ENCODE measurements at places on chromosomes 12 and 14.

DNA sequence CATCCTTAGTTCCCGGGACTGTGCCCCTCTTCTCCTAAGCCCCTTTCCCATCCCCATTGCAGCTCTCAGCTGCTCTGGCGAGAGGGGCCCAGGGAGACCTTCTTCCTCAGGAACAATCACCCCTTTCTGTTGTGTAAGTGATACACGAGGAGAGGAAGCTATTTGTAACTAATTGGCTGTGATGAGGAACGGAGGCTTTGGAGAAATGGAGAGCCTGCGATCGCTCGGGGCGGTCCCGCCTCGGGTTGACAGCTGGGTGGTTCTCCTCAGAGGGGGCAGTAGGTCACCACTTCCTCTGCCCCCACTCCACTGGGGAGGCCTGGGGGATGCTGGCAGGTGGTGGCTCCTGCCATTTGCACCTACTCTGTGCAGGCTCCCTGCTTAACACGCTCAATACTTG lies 6.6 kb upstream of the PGF start:
- H3K4me1 ChIP-seq: no peaks in the 10 kb centered on the region
- H3K4me3 ChIP-seq: no peak overlapping the region
- H3K36me3 ChIP-seq: no peaks in the 10 kb centered on the region
- H3K27me3 ChIP-seq: no peaks in the 10 kb centered on the region
- no peak overlapping the region for H3K27ac ChIP-seq

GRCh38 chr12:88328090-88328489 lies 186.0 kb downstream of the TMTC3 start:
- no peaks in the 10 kb centered on the region for H3K27me3 ChIP-seq
- no peak overlapping the region for H3K4me3 ChIP-seq
- H3K36me3 ChIP-seq: no peaks in the 10 kb centered on the region
- no peak for DNase-seq

- DNase-seq: no peak
- no peak overlapping the region for H3K4me3 ChIP-seq
- no peaks in the 10 kb centered on the region for H3K4me1 ChIP-seq
- no peaks in the 10 kb centered on the region for H3K27me3 ChIP-seq
- no peak overlapping the region for H3K27ac ChIP-seq
Observed at GRCh38 chr14:80419345-80419744, 208.0 kb upstream of the DIO2 start.

DNA sequence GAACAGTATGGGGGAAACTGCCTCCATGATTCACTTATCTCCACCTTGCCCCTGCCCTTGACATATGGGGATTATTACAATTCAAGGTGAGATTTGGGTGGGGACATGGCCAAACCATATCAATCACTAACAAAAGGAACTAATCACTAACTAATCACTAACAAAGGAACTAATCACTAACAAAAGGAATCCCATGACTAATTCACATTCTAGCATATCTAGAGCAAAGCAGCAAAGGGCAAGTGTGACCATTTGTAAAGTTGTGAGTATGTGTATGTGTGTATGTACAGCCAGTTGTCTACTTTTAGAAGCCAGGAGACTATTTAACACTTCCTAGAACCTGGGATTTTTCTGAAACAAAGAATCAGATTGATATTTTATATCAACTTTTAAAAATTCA lies 30.9 kb upstream of the PCED1B start:
- H3K36me3 ChIP-seq: no peaks in the 10 kb centered on the region

DNA sequence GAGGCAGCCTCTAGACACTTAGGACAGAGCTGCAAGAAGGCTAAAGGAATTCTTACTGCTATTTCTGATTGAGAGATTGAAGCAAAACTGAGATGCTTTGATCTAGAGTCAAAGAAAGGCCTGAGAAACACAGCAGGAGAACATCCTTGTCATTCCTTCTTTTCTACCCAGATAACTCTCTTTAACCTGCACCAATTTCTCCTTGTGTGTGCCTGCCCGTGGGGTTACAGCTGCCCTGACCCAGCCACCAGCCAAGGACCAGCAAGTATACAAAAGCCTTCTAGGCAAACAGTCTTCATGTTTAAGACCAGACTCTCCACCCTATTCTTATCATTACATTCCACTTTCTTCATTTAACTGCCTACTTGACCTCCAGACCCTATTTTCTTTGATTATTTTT lies 81.7 kb upstream of the PRB2 start:
- no peak overlapping the region for H3K27ac ChIP-seq
- no peaks in the 10 kb centered on the region for H3K36me3 ChIP-seq
- H3K27me3 ChIP-seq: no peaks in the 10 kb centered on the region
- H3K4me1 ChIP-seq: no peaks in the 10 kb centered on the region
- H3K4me3 ChIP-seq: no peak overlapping the region

GRCh38 chr14:105053996-105054395 lies 11.2 kb downstream of the GPR132 start:
- no peaks in the 10 kb centered on the region for H3K4me1 ChIP-seq
- no peak overlapping the region for H3K4me3 ChIP-seq
- H3K27ac ChIP-seq: no peak overlapping the region
- no peak for DNase-seq
- H3K36me3 ChIP-seq: no peaks in the 10 kb centered on the region

- DNase-seq: no peak
- no peak overlapping the region for H3K4me3 ChIP-seq
- H3K27me3 ChIP-seq: no peaks in the 10 kb centered on the region
- peaks cover 2% of the 10 kb centered on the region for H3K4me1 ChIP-seq
- H3K36me3 ChIP-seq: no peaks in the 10 kb centered on the region
- H3K27ac ChIP-seq: no peak overlapping the region
Observed at GRCh38 chr12:110744151-110744571, 1.5 kb upstream of the PPP1CC start.

DNA sequence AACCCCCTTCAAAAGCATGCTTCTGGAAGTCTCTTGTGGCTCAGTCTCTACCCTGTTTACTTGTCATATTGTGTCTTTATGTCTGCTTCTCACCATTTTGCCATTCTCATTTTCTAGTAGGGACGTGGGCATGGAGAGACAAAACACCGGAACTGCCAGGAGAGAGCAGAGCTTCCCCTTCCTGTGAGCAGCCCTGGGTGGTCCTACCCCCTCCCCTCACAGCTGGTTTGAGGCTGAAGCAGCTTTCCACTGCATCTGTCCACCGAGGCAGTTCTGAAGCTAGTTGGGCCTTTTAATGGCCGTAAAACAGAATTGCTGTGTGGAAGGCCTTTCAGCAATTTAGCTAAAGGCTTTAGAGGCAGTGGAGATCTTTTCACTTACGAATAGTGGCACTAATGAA lies 77.0 kb downstream of the PELI2 start:
- no peak for DNase-seq
- no peaks in the 10 kb centered on the region for H3K27me3 ChIP-seq
- no peak overlapping the region for H3K4me3 ChIP-seq
- H3K27ac ChIP-seq: no peak overlapping the region

- no peak overlapping the region for H3K27ac ChIP-seq
- no peaks in the 10 kb centered on the region for H3K4me1 ChIP-seq
- peak; percentile 65 for DNase-seq
- no peak overlapping the region for H3K4me3 ChIP-seq
Observed at GRCh38 chr14:33404054-33404453, 465.4 kb downstream of the NPAS3 start.

DNA sequence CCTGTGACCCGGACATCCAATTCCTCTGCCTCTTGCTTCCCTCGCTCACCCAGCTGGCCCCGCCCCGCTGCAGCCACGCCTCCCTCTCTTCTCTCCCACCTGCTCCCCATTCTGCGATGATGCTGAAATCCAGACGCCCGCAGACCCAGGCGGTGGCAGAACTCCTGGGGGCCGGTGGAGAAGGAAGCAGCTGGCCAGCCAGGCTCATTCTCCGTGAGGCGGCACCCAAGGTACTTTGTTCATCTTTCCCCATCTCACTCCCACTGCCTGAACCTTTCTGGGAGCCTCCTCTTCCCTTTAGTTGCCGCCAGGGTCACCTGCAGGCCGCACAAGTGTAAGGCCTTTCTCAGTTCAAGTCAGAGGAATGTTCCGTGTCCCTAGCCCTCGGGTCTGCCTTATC lies 35.7 kb downstream of the FOXN4 start:
- no peaks in the 10 kb centered on the region for H3K36me3 ChIP-seq
- peak; percentile 46 for DNase-seq
- H3K27me3 ChIP-seq: no peaks in the 10 kb centered on the region
- H3K4me1 ChIP-seq: no peaks in the 10 kb centered on the region
- H3K27ac ChIP-seq: no peak overlapping the region

DNA sequence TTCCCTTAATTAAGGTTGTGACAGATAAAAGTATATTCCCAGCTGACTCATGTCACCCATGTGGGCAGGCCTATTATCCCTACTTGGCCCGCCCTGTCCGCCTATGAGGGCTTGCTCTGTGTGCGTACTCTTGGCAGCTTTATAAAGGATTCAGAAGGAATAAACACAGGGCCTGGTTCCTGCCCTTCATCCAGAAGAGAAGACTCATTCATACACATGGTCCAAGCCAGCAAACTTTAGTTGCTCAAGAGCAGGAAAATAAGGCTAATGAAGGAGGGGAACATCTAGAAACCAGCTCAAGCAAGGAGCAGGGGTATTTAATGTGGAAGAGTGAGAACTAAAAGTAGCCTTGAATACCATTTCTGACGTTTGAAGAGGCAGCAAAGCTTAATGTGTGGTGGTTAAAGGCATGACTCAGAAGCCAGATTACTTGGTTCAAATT lies 141.9 kb downstream of the CRADD start:
- no peak overlapping the region for H3K4me3 ChIP-seq
- peaks cover 4% of the 10 kb centered on the region for H3K4me1 ChIP-seq
- no peaks in the 10 kb centered on the region for H3K36me3 ChIP-seq

DNA sequence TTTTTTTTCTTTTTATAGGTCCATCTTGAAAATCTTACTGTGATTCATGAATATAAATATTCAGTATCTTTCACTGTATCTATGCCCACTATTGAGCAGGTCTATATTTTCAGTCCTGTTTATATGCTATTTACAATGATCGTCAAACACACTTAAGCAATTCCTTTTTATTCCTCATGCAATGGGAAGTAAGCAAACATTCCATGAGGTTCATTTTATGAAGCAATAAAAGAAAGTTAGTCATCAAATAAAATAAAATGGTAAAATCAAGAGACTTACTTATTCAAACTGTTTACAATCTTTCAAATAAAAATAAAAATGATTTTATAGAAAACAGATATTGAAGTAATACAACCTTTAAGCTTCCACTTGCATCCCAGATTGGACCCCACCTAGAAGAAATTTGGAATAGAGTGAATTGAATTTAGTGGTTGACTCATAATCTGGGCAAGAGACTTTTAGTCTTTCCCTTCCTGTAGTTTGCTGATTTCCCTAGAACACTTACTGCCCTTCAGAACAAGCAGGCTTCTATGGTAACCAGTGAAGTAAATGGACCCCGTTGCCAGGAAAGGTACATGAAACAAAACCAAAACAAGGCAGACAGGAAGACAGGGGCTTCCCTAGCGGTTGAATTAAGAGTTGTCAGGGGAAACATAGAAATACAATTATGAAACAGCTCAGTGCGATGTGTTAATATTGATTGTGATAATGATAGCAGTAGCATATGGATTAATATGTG lies 241.0 kb upstream of the ATP2B1 start:
- peak; percentile 64 for DNase-seq
- no peak overlapping the region for H3K27ac ChIP-seq
- H3K4me3 ChIP-seq: no peak overlapping the region

GRCh38 chr14:49189375-49189774 lies 396.8 kb downstream of the RPS29 start:
- no peak for DNase-seq
- H3K4me1 ChIP-seq: no peaks in the 10 kb centered on the region
- H3K27ac ChIP-seq: no peak overlapping the region
- H3K36me3 ChIP-seq: no peaks in the 10 kb centered on the region
- H3K27me3 ChIP-seq: no peaks in the 10 kb centered on the region

- H3K4me1 ChIP-seq: no peaks in the 10 kb centered on the region
- no peak for DNase-seq
- H3K27ac ChIP-seq: no peak within 1 kb of the TSS
- no peaks in the 10 kb centered on the region for H3K27me3 ChIP-seq
- H3K4me3 ChIP-seq: no peak within 1 kb of the TSS
- H3K36me3 ChIP-seq: no peaks in the 10 kb centered on the region
Observed at GRCh38 chr12:71157601-71158233, at the start of gene TSPAN8. TSS of gene TSPAN8 (minus strand) at chr12:71157999. CDS start at chr12:71157678, 321 bp downstream.

- no peak overlapping the region for H3K27ac ChIP-seq
- peaks cover 6% of the 10 kb centered on the region for H3K4me1 ChIP-seq
- no peak overlapping the region for H3K4me3 ChIP-seq
- no peak for DNase-seq
- no peaks in the 10 kb centered on the region for H3K36me3 ChIP-seq
Observed at GRCh38 chr12:109439181-109439580, 37.9 kb downstream of the KCTD10 start.

- H3K36me3 ChIP-seq: no peaks in the 10 kb centered on the region
- no peak for DNase-seq
- no peak overlapping the region for H3K27ac ChIP-seq
- H3K4me3 ChIP-seq: no peak overlapping the region
Observed at GRCh38 chr14:54465654-54466053, 23.1 kb downstream of the GMFB start.

DNA sequence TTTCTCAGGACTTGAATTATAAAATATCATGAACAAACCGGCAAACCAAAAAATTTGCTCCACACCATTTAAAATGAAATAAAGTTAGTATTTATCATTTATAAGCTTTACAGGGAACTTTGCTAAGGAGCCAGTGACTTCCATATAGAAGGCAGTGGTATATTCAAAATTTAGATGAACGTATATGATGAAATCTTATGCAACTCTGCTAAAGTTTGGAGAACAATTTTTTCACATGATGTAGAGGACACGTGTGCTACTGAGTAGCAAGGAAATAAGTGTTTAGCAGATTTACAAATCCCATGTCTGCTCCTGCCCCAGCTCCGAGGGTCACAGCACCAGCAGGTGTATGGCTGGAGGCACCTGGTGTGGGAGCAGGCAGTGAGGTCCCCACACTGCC lies 70.8 kb upstream of the IFNG-AS1 start:
- no peak for DNase-seq
- H3K27ac ChIP-seq: no peak overlapping the region
- no peaks in the 10 kb centered on the region for H3K27me3 ChIP-seq
- no peak overlapping the region for H3K4me3 ChIP-seq
- H3K4me1 ChIP-seq: peaks cover 25% of the 10 kb centered on the region

GRCh38 chr12:42648061-42648460 lies 58.5 kb upstream of the PRICKLE1 start:
- no peak overlapping the region for H3K27ac ChIP-seq
- no peak overlapping the region for H3K4me3 ChIP-seq

DNA sequence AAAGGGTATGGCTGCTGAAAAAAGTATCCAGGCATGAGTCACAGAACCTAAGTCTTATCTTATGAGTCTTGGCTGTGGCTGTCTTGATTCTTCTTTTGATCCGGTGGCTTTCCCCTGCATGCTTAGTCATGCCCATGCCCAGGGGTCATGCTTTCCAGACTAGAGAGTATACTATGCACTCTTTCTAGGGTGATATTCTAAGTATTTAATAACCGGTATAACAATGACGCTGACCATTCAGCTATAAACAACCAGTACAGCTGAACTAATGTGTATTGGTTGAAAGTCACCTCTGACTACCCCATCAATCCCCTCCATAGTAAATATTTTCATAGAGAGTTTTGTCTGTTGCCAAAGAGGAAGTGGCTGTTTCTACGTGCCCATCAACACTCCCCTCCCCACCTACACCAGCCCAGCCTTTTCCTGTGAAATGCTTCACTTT lies 34.7 kb upstream of the NRXN3 start:
- H3K4me1 ChIP-seq: no peaks in the 10 kb centered on the region
- no peaks in the 10 kb centered on the region for H3K36me3 ChIP-seq
- H3K27ac ChIP-seq: no peak overlapping the region
- no peak overlapping the region for H3K4me3 ChIP-seq
- DNase-seq: no peak
- no peaks in the 10 kb centered on the region for H3K27me3 ChIP-seq

Data from mesendoderm (in vitro differentiated cells).